Coronary artery (tissue), 2 donors: ENCODE measurements at places on chromosomes 1 and 21.
A peak's percentile ranks its signal among the peaks of the same experiment; 100 is the strongest.

DNA sequence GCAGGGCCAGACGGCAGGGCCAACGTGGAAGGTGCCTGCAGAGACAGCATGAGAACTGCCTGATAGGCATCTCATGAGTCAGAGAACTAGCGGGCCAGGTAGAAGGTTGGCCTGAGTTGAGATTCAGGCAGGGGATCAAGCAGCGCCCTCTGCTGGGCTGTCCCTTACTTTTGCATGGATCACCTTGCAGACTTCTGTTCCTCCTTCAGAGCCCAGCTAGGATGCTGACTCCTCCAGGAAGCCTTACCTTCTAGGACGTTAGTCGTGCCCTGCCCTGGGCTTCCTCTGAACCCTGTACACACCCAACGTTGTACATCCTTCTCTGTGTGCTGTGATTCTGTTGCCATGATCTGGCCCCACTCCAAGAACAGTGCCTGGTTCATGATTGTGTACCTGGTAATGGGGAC lies 231.3 kb upstream of the VAMP3 start:
- no peak for DNase-seq

GRCh38 chr21:31596055-31596454 lies 63.4 kb upstream of the SOD1 start:
- DNase-seq: no peak

- DNase-seq: no peak
These were observed 138.9 kb upstream of the DMRTA2 start for GRCh38 chr1:50562106-50562505.

DNA sequence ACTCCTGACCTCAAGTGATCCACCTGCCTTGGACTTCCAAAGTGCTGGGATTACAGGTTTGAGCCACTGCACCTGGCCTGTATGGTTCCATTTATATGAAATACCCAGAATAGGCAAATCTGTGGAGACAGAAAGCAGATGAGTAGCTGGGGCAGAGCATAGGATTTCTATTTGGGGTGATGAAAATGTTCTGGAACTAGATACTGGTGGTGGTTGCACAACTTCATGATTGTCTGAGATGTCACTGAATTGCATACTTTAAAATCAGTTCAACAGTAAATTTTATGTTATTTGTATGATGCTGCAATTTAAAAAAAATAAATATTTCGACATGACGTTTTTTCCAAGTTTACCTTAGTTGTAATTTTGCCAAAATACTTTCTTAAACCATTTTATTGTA lies 23.9 kb downstream of the ITSN1 start:
- no peak for DNase-seq

- DNase-seq: no peak
These were observed 1.0 kb downstream of the ARID1A start for GRCh38 chr1:26696654-26697430.

DNA sequence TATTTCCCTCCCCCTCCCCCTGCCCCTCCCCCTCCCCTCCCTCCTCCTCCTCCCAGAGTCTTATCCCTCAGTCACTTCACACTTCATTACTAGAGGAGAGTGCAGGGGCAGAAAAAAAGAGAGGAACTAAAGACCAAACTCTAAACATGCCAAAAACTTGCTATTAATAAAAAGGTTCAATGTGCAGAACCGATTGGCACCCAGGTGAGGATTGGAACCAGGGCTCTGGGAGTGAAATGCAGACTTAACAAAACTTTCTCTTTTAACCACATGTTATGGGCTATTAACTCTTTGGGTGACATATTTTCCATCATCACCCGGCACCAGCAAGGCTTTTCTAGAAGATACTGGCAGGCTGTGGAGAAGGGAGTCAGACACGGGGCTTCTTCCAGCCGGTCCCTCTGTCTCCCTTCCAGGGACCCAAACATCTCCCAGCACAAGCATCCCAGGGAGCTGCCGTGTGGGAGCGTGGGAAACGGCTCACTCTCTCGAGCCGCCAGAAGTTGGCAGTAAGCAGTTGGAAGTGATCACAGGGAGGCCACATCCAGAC lies 13.6 kb downstream of the NID1 start:
- no peak for DNase-seq

- no peak for DNase-seq
These were observed 56.1 kb downstream of the NDUFS5 start for GRCh38 chr1:39082010-39082799.

DNA sequence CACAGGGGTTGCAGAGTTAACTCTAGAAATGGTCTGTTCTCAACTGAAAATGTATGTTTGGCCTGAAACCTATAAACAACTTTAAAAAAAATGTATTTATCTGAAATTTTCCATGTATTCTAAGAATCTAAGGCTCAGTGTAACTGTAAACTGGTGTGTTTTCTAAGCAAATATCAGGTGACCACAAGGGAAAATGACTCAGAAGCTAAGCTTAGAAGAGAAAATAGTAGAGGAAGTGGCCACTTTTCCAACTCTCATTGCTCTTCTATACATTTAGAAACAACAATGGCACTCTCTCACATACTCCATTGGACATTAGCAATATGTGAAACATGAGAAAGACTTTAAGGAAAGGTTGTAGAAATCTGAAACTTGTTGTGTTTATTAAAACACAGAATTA lies 7.5 kb downstream of the TNFSF18 start:
- DNase-seq: no peak

DNA sequence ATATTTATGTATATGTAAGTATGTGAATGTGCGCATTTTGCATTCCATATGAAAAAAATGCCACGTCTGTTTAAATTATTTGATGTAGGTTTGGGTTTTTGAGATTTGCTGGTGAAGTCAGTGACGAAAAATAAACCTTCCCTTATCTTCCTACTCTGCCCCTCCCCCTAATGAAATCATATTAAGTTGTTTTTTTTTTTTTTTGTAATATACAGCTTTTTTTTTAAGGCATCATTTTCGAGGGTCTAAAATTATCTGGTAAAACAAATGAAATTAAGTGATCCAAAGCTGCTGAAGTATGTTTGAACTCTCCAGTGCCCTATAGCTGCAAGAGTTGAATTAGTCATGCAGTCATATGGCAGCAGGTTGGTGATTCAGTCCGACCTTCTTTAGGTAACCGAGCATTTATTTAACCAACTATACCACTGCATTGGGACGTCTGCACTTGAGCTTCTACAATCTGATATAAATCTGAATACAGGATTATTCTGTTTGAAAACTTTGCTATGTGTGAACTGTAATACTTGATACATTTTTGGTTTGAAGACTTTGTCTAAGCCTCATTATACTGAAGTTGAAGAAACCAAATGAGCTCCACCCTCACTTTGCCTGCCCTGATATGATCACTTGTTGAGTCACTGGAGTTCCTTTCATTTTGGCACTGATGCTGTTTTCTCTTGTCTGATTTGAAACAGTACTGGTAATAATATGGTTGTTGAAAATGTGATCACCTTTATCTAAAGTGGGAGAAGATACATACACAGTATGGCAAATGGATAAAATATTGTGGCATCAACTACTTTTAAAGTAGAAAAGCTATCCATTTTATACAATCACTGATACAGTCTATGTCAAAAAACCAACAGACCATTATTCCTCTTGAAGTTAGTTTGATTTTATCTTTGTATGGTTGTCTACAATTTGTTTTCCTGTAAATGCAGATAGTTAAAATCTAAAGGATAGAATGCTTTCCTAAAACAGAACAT lies 11.7 kb downstream of the PDIK1L start:
- no peak for DNase-seq

- DNase-seq: peak; percentile 88
These were observed 19.7 kb downstream of the MFAP2 start for GRCh38 chr1:16960560-16961296.

DNA sequence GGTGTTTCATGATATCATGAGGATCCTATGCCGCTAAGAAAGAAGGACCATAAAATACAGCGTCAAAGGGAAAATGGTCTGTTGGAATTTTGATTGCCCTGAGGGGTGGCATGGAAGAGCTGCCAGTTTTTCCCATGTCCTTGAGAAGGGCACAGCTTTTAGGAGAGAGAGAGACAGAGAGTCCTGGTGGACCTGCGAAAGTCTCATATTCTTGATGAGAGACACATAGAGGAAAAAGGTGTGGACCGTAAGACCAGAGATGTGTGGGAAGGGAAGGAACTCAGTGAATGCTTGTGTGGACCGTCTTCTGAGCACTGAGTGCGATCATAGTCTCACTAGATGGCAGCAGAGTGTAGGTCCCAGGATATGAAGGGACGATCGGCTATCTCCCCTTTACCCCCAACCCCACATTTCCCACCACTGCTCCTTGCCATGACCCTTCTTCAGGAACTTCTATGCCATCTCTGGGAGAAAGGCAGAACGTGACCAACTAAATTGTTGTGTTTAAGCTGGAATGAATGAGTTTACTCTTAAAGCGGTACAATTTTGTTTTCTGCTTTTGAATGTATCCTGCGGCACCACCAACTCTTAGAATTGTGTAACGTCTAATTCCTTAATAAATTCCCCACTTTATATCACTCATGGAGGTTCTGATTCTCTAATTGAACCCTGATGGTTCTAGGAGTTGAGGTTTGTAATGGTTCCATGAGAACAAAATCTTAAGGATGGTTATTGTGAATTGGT lies 117.7 kb downstream of the CTH start:
- DNase-seq: no peak

DNA sequence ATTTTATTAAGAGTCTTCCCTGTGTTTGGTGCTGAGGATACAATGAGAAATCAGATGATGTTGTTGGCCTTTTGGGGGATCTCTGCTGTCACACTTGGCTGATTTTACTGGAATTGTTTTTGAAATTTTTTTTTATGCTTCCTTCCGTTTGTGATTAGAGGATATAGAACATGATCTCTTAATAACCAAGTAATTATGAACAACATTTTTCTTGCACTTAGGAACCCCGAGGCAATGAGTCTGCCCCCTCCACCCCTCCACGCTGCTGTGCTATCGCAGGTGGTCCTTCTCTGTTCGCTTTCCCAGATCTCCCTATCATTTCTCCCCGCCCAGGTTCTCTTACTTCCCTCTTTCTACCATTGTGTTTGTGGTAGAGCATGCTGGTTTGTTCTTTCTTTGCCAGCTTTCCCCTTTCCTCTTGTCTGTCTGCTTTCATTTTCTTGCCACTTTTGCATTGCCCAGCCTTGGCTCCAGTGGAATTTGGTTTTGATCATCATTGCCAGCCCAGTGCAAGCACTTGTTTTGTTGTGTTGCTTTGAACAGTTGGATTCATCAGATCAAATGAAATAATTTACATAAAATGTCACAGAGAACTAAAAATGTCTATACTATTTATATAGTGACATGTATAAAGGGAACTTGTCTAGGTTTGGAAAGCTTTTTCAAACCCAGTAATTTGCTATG lies 73.1 kb upstream of the SCCPDH start:
- DNase-seq: no peak

DNA sequence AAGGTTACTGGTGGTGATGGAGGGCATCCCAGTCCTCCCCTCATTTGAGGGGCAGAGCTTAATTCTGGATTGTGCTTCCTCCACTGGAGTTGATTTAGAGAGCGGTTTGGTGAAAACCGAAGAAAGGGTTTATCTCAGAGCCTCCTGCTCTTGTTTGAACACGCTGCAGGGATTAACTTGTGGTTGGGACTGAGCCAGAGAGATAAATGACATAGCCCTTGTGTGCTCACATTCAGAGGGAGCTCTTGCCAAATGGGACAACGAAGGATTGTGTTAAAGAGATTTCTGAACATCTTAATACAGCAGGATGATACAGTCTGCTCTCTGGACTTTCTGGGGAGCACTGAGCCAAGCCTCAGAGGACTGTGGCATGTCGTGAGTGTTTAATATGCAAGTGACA lies 308.2 kb downstream of the DISC1 start:
- DNase-seq: no peak

GRCh38 chr1:91751275-91751674 lies 134.7 kb downstream of the TGFBR3 start:
- DNase-seq: no peak

DNA sequence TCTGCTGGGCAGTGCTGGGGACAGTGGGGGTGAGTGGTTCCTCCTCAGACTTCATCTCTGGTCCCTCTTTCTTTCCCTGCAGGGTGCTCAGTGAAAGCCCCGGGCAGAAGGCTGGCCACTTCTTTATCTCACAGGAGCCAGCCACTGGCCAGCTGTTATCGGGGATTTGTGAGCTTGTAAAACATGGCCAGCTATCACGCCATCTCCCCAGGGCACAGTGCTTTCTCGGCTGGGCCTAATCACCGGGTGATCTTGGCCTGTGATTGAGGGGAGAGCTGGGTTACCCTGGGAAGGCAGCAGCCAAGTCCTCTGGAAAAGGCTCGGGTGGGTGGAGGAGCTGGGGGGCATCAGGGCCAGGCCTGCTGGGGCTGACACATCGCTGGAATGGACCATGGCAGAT lies 83.0 kb downstream of the IGSF21 start:
- DNase-seq: no peak

DNA sequence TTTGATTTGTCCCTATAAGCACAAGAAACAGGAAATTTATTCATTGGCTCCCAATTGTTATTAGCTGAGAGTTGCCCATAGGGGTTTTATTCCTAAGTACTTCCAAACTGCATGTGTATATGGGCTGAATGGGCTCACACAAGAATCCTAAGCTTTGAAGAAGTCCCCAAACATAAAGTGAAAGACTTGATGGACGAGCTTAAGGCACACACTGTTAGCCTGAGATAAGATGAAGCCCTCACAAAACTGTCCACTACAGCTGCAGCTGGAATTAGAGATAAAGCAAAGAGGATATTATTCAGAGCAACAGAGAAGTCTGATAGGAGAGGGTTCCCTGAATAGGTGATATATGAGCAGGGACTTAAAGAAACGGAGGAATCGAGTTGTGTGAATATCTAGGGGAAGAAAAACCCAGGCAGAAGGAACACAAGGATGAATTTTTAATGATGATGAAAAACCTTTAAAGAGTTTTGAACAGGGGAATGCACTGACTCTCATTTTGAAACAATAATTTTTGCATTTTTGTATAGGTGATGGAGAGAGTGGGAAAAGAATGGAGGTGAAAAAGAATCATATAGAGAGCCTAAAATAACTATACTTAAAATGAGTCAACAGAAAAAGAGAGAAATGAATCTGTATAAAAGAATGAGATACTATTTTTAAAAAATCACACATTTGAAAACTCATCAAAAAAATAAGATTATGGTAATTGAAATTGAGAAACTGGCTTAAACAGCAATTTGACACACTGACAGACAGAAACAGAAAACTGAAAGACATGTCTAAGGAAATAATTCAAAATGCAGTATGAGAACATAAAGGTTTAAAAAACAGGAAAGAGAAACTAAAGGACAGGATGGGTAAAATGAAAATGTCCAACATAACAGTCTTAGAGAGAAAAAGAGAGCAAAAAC lies 133.6 kb upstream of the POGK start:
- no peak for DNase-seq

DNA sequence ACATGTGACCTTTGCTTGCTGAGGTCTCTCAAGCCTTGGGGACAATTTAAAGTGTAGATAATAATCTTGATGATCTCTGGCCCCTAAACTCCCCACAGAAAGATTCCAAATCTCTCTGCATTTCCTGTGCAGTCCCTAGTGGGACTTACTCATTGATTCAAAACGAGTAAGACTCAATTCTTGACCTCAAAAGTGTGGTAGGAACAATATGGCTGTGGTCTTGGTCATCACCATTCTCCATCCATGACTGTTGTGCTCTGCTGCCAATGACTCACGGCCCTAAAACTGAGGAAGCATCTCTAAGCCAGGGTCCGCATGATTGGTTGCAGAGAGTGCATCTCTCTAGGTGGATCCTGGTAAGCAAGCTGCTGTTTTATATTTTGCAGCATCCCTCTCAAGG lies 268.0 kb downstream of the PTGER3 start:
- no peak for DNase-seq

- no peak for DNase-seq
These were observed 180.7 kb downstream of the COQ8A start for GRCh38 chr1:227120826-227121225.
